ENCODE measurements at places on chromosomes 3 and 15. TPM values are rescaled to one million over a fixed set of nuclear protein-coding genes. Genes with fewer than 3 reads are reported as not detected.

GOLGA8S gene
- not detected for total RNA-seq

PXYLP1 gene
- 8.7 TPM for total RNA-seq

LTF gene
- 0.43 TPM for total RNA-seq

OXTR gene
- 1.7 TPM for total RNA-seq

GOLGA6D gene
- total RNA-seq, result not detected

KNG1 gene
- total RNA-seq, result not detected

IL17RE gene
- 2.7 TPM for total RNA-seq

CORO2B gene
- total RNA-seq, result 1.7 TPM

CAPN7 gene
- total RNA-seq, result 52.1 TPM

MAPKAPK3 gene
- 68.4 TPM for total RNA-seq

ZNF662 gene
- 0.96 TPM for total RNA-seq

TMEM43 gene
- 116 TPM for total RNA-seq
